ENCODE measurements at places on chromosomes 6 and 20.
A peak's percentile ranks its signal among the peaks of the same experiment; 100 is the strongest.

DNA sequence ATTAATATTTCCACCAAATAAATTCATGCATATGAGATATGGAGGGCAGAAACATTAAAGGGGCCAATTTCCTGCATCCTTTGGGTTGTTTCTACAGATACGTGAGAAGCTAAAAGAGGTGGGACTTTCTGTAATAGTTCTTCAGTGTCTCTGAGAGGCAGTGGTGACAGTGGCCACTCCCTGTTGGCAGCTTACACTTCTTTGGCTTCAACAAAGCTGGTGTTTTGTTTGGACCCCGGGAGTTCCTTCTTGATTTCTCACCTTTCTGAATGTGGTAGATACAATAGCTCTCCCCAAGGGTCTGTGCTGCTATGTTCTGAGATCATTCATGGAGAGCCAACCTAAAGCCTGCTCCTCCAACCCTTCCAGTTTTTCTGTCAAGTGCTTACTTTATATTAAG lies 7.8 kb downstream of the PLCB1 start:
- DNase-seq, result no peak

DNA sequence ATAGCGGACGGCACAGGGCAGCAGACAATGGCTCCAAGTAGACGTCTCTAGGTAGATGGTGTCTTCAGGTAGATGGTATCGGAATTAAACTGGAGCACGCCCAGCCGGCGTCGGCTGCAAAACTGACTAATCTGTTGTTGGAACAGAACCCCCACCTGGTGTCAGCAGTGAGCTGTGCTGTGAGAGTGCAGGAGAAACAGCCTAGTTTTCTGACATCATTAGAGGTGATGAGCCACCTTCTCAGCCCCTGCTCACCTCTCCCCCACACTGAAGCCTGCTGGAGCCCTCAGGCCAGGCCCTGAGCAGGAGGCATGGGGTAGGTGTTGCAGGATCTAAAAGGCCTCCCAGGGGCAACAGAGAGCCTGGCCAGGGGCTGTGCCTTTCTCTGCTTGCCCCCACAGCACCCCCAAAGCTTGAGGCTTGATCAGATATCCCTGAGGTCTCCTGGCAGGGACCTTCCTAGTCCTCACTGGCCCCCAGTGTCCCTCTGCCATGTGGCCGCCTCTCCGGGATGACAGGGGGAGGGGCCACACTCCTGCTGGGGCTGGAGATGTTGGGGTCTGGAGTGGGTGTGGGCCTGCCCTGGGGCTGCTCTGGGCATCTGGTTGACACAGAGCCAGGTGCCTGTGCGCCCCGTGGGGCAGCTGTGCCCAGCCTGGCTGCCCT lies 6.9 kb upstream of the HELZ2 start:
- DNase-seq, result peak; percentile 52

GRCh38 chr6:30267423-30267822 lies 54.2 kb upstream of the TRIM26 start:
- no peak for DNase-seq

DNA sequence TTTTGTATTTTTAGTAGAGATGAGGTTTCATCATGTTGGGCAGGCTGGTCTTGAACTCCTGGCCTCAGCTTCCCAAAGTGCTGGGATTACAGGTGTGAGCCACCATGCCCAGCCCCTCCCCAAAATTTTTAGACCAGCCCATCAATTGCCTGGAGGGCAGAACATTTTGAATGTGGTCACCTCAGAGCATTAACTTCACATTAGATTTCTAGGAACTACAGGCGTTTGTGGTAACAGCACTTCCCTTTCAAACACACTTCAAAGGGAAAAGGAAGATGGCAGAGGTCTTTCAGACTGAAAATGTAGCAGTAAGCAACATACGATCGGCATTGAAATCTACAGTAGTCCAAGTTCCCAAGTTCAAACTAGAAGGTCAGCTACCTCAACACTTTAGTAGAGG lies 12.3 kb upstream of the SLA2 start:
- no peak for DNase-seq

GRCh38 chr20:4375881-4376280 lies 345.8 kb upstream of the PRND start:
- no peak for DNase-seq

- no peak for DNase-seq
These were observed 74.5 kb downstream of the PSMG4 start for GRCh38 chr6:3333263-3333662.

GRCh38 chr6:82712826-82713225 lies 349.2 kb downstream of the TPBG start:
- no peak for DNase-seq

DNA sequence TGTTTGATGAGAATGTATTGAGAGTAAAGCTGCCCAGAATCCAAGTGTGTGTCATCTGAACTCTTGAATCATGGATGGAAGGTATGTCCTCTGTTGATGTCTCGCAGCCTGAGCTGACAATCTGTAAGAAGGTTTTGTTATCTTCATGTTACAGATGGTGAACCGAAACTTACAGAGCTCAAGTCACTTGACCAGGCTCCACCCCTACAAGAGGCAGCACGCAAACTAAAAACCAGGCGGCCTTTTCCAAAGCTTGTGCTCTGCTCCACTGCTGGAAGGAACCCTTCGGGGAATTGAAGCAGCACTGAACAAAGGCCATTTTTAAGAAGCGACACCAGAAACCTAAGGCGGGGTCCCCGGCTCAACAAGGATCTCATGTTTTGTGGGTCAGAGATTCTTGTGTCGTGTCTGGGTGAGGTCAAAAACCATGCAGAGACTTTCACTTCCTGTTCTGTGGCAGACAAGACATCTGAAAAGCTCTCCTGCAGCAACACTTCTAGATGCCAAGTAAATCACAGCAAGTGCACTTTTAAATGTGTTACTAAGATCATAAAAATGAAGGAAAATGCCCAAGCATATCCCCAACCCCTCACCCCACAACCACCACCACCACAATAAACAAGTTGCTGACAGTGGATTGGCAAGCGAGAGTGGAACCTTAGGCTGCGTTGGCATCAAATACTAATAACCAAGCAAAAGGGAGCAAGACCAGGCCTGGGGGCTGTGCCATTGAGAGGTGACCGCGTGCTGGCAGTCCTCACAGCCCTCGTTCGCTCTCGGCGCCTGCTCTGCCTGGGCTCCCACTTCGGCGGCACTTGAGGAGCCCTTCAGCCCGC lies 27.3 kb downstream of the NQO2 start:
- no peak for DNase-seq

DNA sequence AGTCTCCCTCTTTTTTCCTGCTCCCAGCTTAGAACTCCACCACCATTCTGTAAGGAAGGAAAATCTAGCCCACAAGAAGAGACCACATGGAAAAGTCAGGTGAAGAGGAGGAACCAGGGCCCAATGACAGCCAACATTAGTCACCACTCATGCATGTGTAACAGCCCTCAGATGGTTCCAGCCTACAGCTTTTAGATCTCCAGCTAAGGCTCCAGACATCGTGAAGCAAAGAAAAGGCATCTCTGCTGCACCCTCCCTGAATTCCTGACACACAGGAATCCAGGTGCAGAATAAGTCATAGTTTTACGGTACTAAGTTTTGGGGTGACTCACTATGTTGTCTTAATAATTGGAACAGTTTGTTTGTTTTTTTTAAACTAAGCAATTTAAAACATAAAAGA lies 25.5 kb downstream of the DCDC2 start:
- no peak for DNase-seq

GRCh38 chr6:123053602-123054225 lies 57.7 kb downstream of the CLVS2 start:
- no peak for DNase-seq

DNA sequence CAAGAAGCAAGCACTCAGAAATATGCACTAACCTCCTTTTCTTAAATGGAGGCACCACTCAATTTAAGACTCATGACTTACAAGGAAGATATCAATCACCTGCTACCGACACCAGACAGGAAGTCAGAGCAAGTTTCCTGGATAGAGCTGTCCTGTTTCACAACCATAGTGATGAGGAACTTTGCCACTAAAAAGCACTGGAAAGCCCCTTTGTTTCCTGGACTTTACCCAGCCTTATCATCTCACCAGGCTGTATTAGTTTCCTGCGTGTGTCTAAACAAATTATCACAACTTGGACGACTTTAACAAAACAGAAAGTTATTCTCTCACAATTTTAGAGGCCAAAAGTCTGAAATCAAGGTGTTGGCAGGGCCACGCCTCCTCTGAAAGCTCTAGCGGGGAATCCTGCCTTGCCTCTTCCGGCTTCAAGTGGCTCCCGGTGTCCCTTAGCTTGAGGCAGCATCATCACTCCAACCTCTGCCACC lies 253.8 kb upstream of the STXBP5 start:
- no peak for DNase-seq

DNA sequence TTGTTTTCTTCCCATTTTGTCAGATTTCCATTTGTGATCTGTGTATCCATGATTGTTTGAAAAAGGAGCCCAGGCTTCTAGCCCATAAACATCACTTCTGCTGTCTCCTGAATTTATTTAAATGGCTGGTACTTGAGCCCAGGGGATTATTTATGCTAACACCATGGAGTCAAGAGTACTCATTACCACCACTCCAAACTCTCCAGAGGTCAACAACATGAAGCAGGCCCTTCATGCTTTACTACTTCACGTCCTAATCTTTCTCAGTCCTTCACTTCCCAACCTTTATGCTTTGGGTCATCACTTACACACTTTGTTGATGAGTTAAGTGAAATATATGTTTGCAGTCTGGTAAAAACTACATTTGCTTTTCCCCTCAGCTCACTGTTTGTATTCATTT lies 247.8 kb downstream of the BMP2 start:
- DNase-seq, result no peak

- DNase-seq, result peak; percentile 32
These were observed 938 bp downstream of the WRNIP1 start for GRCh38 chr6:2765896-2766766.

DNA sequence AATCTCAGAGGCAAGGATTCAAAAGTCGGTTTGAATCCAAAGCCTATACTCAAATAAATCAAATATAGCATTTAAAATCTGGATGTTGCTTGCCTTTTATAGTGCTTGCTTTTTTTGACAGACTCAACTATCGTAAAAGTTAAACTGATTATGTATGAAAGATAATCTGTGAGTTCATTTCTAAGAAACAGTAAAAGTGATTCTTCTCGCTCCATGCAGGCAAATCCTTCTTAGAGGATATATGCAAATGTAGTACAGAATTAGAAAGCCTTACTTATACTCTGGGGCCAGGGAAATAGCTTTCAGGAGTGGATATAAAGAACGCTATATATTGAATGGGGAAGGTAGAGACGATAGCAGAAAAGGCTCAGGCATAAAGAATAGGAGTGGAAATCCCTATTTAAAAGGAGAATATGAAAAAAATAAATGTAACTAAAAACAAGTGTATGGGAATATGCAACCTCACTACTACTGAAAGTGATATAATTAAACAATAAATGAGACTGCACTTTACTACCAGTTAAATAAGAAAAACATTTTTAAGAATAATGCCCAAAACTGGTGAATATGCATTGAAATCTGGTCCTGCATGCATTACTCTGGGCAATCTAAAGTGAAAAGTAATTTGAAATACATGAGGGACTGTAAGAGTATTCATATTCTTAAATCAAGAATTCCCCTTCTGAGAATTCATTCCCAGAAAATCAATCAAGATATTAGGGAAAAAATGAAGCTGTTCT lies 361.8 kb upstream of the PLCB4 start:
- DNase-seq, result no peak

- no peak for DNase-seq
These were observed 91.3 kb downstream of the LYRM2 start for GRCh38 chr6:89547281-89547680.

DNA sequence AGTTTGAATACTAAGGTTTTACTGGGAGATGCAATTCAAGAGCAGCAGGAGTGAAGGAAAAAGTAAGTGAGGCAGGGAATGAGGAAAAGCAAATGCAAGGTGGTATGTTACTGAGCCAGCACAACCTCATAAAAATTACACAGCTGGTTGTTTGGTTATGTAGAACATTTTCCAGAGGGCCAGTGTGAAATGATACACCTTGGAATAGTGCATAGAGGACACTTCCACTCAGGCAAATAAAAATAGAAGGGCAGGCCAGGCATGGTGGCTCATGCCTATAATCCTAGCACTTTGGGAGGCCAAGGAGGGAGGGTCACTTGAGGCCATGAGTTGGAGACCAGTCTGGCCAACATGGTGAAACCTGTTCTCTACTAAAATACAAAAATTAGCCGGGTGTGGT lies 43.4 kb upstream of the POPDC3 start:
- DNase-seq, result no peak

- no peak for DNase-seq
These were observed 749.7 kb upstream of the ADGRB3 start for GRCh38 chr6:67885081-67886033.

DNA sequence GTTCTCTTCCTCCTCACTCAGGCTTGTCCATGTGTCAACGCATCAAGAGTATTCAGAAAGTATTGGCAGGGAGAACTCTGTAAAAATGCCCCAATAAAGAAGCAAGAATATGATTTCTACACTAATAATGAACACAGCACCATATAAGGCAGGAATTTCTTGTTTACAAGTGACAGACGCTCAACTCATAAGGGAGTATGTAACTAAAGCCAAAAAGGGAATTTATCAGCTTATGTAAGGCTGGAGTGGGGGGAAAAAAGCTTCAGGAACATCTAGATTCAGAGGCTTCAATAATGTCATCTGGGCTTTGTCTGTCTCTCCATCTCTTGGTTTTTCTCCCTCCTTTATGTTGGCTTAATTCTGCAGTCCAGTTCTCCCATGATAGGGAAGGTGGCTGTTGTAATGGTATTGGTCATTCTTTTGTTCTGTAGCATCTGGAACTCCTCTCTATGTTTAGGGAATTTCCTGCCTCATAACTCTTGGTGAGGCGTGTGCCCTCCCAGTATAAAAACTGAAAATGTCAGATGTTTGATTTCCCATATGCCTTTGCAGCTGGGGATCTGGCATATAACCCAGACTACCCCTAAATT lies 125.1 kb upstream of the COL21A1 start:
- no peak for DNase-seq

GRCh38 chr20:7226156-7226555 lies 458.7 kb downstream of the BMP2 start:
- no peak for DNase-seq

DNA sequence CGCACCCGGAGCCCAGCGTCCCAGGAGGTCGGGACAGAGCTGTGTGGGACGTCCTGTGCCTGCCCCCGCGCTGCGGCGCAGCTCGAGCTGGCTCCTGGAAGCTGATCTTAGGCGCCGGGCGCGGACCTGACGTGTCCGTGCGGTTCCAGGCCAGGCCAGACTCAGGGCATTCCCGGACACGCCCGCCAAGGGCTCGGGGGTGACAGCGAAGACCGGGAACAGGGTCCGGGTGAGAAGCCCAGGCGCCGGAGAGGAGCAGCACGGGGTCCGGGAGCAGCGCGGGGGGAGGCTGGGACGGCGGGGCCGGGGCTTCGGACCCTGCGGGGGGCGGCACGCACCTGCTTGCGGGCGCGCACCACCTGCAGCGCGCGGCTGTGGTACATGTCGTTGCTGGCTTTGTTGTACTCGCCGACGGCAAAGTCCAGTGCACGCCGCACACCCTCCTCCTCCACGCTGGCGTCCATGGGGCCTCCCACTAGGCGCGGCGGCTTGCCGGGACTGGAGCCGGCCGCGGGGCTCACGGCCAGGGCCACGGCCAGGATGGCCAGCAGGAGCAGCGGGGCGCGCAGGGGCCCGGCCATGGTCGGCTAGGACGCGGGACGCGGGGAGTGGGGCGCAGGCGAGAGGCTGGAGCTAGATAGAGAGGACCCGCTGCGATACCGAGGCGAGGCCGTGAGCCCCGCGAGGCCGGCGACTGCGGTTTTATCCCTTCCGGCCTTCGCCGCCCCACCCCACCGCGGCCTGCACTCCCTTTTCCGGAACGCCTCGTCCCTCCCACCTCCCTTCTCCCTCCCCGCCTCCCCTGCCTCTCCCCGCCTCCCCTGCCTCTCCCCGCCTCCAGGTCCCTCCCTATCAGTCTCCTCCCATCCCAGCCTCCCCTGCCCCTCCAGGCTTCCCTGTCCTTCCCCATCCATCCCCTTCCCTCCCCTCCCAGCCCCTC lies at the start of gene CST3:
CST3 (minus strand) TSS at position 674 of the 940 bp plus-strand sequence; CDS start at position 581, 93 bp downstream.
- no peak for DNase-seq
